ENCODE measurements at places on chromosomes 5 and 9.

- DNase-seq: no peak
These were observed 42.7 kb downstream of the LRRC70 start for GRCh38 chr5:62621280-62621679.

DNA sequence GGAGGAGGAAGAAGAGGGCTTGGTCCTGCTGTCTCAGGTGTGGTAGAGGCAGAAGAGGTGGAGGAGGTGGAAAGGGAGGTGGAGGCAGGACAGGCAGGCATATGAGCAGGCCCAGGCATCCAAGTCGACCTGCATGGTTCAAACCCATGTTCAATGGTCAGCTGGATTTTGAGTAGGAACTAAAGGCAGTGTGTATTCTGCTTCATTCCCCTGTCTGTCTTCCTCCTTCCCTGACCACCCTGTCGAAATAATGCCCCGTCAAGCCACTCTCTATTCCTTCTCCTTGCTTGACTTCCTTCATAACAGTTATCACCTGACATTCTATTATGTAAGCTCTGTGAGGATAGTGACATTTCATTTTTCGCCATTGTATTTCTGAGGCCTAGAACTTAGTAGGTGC, 34.8 kb downstream of the ATP6V0E1 start:
- DNase-seq: no peak

GRCh38 chr5:119470105-119470763, 17.9 kb downstream of the HSD17B4 start:
- DNase-seq: no peak

GRCh38 chr9:8221462-8221861, 421.9 kb upstream of the DMAC1 start:
- DNase-seq: no peak

GRCh38 chr9:108376140-108376539, 479.6 kb downstream of the ACTL7B start:
- DNase-seq: no peak

GRCh38 chr9:116465576-116466270, 221.4 kb upstream of the TRIM32 start:
- no peak for DNase-seq

- no peak for DNase-seq
These were observed 108.6 kb downstream of the KLHL3 start for GRCh38 chr5:137627293-137627692.

- DNase-seq: peak; percentile 84
These were observed 27.9 kb upstream of the RECK start for GRCh38 chr9:36008774-36009300.

DNA sequence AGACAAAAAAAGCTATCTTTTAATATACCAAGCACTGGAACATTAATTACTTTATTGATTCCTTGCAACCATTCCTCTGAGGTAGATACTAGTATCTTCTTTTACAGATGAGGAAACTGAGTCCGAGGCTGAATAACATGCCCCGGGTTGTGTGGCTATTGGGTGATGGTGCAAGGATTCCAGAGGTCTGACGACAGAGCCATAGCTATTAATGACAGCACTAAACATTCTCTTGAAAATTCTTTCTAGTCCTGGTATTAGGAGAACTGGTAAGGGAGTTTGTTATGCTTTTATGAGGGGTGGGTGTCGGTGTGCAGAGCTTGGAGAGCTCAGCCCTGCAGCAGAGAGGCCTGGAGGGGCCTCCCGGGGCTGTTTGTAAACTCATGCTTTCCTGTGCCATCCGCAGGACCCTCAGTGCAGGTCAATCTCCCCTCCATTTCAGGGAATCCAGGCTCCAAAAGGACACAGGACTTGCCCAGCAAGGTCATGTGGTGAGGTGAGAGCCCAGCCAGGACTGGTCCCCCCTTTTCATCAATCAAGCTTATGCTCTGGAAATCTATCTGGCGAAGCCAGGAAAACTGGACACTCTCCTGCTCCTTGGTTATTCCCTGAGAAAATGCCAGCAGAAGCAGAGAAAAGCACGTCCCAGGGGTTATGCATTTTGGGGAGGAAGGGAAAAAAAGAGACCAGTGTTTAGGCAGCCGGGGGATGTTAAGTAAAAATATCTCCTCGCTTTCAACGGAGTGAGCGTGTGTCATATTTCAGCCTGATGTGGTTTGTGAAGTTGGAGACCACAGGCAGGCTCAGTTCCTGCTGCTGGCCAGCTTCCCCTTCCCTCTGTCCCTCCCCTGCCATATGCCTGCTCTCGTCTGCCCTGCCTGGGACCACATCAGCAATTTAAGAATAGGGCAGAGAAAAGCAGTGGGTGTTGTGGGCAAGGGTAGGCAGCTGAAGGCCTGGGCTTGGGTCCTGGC, 3.7 kb downstream of the GSN start:
- DNase-seq: no peak

DNA sequence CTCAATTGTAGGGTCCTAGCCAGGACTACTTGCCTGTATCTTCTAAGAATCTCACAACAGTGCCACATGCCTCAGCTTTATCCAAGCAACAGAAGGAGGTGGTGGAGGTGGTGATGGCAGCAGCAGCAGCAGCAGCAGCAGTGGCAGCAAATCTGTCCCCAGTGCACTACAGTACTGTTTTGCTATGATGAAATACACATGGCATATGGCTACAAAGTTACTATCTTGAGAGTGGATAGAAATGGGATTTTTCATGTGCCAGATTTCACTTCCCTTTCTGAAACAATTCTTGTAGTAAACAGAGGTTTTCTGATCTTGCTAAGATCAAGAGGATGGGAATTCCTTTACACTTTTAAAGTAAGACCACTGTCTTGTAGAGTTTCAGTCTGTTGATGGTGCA, 8.1 kb upstream of the CYSTM1 start:
- DNase-seq: no peak

DNA sequence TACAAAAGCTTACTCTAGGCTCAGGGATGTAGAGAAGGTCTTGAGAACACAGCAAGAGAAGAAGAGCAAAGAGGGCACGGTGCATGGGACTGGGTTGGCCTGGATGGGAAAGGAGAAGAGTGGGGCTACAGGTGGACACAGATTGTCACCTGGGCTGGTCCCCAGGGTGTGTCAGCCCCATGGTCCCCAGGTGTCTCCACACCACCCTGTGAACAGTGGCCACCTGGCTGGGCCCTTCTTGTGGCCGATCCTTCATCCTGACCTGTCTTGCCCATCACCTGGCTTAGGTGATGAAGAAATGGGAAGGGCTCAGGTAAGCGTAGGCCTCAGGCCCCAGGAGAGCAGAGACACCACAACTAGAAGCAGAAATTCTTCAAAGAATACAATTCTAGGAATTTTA, 188.9 kb downstream of the TENT4A start:
- DNase-seq: no peak

- DNase-seq: no peak
These were observed 29.3 kb upstream of the CRB2 start for GRCh38 chr9:123326662-123327093.

- no peak for DNase-seq
These were observed 48.7 kb downstream of the RXRA start for GRCh38 chr9:134375011-134375390.

DNA sequence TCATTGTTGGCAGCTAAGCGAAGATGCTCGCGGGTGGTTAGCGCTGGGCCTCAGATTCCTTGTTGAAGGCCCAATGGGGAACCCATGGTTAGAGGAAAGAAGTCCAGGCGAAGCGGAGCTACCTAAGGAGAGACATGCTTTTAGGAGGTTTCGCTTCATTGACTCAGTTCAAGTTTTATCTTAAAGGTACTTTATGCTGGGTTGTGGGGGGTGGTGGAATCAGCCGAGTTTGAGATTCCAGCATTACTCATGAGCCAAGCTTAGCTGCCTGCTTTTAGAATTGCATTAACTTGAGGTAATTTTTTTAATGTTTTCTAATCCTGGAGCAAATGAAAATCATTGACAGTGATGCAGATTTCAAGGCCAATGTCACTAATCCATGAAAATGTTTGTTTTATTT, 16.1 kb downstream of the MEGF10 start:
- no peak for DNase-seq

GRCh38 chr5:113917997-113918396, 404.5 kb downstream of the YTHDC2 start:
- DNase-seq: no peak

DNA sequence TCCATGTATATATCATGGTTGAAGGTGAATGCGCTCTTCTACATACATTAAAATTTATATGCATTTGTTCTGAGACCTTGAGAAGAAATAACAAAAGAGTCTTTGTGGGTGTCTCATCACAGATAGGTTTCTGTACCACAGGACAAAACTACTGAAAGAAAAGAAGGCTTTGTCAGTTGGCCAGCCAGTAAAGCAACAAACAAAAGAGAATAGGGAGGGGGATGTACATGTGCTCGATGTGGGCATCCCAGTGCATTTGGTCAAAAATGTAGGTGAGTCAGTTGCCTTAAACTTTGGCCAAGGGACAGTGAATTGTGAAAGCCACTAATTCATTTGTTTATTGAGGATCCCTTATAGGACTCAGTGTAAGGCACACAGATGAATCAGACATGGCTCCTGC, 13.3 kb downstream of the RBM18 start:
- no peak for DNase-seq

DNA sequence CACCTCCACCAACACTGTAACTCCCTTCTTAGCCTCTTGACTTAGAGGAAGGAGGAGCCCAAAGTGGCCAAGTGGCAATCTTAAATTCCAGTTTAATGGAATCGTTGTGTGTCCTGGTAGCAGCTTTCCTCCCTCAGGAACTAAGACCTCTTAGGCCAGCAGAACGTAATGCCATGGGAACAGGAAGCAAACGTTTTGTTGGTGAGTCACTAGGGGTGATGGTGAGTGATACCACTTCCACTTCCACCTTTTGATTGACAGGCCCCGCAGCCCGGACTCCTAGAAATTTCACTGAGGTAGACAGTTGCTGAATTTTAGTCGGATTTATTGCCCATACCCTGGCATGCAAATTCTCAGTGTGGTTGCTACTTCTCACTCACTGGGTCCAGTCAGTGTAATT, 94.2 kb upstream of the FBN2 start:
- DNase-seq: no peak

DNA sequence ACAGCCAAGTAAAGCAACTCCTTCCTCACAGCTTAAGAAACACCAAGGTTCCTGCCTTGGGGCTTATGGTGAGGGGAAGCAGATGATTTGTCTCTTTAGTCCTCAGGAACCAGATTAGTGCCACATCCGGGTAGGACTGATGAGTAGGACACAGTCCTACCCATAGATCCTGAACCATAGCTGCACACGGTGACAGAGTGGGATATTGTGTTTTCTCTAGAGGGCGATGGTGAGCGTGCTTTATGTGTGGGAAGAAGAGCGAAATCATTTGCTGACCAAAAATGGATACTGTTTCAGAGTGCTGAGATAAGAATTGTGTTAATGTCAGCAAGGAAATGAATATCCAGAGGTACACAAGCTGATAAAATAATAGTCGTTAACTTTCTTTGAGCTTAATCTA, 209.0 kb upstream of the FBXL7 start:
- DNase-seq: no peak

- no peak for DNase-seq
These were observed 45.5 kb downstream of the FOCAD start for GRCh38 chr9:20729523-20729922.

DNA sequence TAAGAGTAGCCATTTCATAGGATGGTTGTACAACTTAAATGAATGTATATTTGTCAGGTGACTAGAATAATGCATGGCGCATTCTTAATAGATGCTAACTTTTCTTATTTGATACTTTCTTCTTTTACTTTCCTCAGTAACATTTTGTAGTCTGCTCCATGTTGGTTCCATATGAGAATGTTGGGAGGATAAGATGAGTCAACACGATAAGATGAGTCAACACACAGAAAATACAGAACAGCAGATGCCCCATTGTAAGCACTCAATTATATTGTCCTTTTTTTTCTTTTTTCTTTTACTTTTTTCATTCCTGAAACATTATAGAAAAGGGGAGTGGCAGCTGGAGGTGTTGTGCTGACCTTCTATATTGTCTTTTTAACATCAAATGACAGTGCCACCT, 92.3 kb upstream of the SPATA31C2 start:
- DNase-seq: no peak

GRCh38 chr9:114737847-114738246, 55.9 kb upstream of the TEX48 start:
- DNase-seq: no peak

DNA sequence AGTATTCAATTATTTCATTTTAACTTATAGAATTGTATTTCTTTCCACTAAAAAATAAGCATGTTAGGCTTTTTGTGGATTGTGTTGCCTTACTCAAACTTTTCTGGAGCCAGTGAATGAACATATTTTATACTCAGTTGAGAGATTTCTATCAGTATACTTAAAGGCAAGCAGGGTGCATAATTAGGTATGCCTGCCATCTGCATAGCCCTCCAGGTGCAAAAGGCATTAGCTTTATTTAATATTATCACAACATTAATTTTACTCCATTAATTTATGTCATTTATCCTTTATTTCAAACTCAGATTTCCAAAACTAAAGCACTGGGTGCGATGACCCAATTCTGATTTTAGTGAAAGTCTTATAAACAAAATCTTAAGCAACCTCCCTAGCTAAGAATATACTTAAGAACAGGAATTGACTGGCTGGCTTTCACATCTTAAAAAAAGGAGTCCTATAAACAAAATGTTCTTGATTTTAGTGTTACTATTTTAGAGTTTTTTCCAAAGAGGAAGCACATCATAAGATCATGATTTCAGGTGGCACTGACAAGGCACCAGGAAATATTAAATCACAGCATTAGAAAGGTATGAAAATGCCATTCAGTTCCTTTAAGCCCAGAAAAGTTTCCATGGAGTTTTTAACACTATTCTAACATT, 178.4 kb downstream of the MPDZ start:
- no peak for DNase-seq

DNA sequence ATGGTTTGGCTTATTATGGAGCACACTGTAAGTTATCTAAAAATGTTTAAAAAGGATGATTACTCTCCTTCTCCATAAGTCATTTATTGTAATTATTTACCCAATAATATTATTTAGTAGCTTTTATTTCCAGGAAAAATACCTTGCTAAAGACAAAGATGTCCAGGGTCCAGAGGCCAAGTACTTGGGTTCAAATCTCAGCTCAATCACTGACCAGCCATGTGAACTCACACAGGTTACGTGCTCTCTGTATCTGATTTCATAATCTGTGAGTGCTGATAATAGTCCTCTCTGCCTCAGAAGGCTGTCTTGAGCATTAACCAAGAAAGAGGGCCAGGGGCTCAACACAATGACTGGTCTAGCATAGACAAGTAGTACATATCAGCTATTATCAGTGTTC, 27.0 kb downstream of the ALDH1A1 start:
- no peak for DNase-seq

DNA sequence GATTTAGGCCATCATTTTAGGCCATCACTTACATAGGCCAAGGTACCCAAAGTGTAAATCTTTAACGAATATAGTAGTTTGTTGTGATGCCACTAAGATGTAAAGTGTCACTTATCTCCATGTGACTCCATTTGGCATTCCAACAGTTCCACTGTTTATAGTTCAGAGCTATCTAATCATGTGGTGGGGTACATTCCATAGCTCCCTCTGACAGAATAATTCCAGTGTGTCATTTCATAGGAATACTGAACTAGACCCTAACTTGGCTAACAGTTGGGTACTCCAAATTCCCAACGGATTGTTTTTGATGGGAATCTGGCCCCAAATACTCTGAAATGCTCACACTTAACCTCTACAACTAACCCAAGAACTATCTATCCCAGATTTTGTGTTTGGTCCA, 76.7 kb upstream of the FST start:
- DNase-seq: no peak

GRCh38 chr5:143679777-143680176, 132.2 kb upstream of the HMHB1 start:
- no peak for DNase-seq

- DNase-seq: no peak
These were observed 3.3 kb upstream of the TDRD7 start for GRCh38 chr9:97408562-97408961.
